Activated CD4-positive, alpha-beta T cell treated with anti-CD3 and anti-CD28 coated beads, Interleukin-2, Interleukin-6, amounts not matched to agents 100 ng/mL and 50 ng/mL, durations not matched to agents 16 hours and 8 hours (primary cell): ENCODE measurements at places on chromosomes 12 and 14.

- peak; percentile 73 for DNase-seq
Measured at GRCh38 chr12:89862511-89863445, 154.1 kb upstream of the ATP2B1 start.

DNA sequence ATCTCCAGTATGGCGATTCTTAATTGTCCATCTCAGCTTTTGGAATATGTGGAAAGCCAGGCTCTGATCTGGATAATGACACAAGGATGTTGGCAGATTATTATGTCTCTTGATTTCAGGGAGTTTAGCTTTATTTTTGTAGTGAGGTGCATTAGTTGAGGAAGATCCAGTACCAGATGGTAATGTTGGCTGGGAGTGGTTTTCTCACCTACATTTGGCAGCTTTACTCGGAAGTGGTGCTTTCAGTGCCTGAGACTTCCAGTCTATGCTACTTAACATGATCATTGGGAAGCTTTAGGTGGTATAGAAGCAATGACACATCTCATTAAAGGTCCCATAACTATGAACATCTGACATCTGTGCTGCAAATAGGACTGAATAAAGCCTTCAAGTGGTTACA, 7.5 kb downstream of the SLC15A5 start:
- no peak for DNase-seq

GRCh38 chr14:33949411-33949893, 1.4 kb downstream of the EGLN3 start:
- no peak for DNase-seq

DNA sequence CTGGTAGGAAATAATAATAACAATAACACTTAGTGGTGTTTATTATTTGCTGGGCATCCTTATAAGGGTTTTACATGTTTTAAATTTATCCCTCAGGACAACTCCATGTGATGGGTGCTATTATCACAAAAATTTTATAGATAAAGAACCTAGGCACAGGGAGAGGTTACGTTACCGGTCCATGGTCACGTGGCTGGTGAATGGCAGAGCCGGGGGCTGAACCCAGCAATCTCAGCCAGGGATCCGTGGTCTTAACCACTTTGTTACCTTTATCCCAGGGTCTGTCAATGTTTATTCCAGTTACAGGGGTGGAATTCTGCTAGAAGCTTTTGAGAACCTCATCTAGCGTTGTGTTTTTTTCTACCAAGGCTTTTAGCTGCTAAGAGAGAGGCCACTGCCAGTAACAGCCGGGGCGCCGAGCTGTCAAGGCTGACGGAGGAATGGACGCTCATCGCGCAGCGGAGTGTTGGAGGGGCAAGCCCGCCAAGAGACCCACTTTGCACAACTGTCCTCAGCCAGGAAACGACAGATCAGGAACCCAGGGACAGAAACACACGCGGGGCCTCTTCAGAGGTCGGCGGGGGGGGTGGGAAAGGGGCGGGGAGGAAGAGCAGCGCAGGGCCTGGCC, 418 bp downstream of the AMN1 start:
- DNase-seq: peak; percentile 40

DNA sequence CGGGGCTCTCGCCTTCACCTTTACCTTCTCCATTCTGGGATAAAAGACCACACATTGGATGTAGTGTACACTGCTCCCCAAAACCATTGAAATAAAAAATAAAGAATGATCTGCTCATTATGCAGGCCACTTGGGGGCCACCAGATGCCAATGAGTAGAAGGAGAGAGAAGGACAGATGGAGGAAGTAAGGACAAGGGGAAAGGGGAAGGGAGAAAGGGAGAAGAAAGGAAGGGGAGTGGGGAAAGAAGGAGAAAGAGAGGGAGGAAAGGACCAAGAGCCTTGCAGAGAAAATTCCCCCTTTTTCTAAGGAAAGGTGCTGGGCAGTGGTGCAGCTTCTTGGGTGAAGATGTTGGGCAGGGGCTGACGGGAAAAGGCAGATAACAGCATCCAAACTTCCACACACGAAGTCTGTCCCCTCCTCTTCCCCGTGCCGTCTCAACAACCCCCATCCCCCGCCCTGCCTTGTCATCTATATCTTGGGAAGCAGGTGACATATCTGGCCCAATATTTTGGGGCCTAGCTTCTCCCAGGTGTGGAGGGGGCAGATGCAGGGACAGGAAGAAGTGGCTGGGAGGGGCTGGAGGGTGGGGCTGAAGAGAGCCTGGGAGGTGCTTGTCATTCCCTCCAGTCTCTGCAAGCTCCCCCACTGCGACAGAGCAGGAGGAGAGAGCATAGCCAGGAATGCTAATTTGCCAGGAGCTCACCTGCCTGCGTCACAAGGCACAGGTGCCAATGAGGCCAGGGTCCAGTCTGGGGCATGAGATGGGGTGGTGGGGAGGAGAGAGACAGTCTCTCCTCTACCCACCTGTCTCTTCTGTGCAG, 107.5 kb downstream of the SINHCAF start:
- DNase-seq: no peak

DNA sequence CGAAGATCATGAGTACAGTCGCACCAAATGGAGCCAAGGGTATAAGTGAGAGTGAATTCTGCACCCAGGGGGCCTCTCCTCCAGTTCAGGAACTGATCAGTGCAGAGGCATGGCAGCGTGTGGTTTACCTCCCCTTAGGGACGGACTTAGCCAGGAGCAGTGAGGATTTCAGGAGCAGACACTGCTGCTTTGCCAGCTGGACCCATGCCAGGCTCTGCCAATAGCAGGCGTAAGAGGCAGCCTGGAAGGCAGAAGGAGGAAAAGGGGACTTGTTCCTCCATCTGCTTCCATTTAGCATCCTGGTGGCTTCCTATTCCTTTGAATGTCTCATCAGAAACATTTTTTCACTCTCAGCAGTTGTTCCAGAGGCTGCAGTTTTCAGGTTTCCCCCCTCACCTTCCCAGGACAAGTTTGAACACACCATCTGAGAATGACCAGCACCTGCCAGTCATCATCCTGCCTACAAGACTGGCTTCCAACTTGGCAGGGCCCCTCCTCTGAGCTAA, 137.0 kb upstream of the LMNTD1 start:
- no peak for DNase-seq

DNA sequence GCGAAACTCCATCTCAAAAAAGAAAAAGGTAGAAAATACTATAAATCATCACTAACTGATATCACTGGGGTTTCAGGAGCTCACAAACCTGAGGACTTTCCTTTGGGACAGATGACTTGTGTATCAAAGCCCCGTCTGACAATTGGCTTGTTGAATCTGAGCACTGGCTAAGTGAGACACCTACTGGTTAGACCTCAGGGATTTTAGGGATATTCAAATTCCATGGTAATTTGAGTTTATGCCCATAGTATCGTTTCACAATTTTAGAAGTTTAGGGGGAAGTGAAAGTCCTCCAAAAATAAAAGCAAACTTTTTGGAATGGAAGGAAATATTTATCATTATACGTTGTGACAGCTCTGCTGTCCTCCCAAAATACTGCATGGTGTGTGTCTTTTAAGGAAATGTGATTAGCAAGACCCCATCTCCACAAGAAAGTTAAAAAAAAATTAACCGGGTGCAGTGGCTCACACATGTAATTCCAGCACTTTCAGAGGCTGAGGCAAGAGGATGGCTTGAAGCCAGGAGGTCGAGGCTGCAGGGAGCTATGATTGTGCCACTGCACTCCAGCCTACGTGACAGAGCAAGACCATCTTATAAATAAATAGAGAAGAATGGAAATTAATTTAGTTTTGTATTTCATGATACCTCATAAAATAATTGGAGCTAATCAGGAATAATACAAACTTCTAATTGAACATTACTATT, 49.2 kb downstream of the FBXL14 start:
- DNase-seq: no peak

- no peak for DNase-seq
Measured at GRCh38 chr12:30797689-30798088, 42.9 kb upstream of the CAPRIN2 start.

GRCh38 chr14:50210074-50210473, 21.3 kb downstream of the SOS2 start:
- DNase-seq: no peak

- DNase-seq: no peak
Measured at GRCh38 chr12:80101126-80101525, 1.8 kb downstream of the OTOGL start.

DNA sequence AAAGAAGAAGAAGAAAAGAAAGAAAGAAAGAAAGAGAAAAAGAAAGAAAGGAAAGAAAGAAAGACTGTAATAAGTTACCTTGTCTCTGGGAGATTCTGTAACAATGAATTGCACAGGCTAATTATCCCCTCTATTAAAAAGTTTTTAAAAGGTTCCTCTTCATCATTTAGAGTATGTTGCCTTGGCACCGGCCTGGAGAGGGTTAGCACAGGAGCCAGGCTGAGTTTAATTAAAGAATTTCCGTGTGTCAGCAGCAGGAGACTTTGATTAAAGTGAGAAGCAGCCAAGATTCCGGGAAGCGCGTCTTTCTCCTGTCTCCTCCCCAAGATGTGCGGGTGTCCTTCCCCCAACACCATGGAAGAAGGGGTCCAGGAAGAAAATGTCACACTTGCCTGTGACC, 92.8 kb upstream of the ETV6 start:
- DNase-seq: no peak

DNA sequence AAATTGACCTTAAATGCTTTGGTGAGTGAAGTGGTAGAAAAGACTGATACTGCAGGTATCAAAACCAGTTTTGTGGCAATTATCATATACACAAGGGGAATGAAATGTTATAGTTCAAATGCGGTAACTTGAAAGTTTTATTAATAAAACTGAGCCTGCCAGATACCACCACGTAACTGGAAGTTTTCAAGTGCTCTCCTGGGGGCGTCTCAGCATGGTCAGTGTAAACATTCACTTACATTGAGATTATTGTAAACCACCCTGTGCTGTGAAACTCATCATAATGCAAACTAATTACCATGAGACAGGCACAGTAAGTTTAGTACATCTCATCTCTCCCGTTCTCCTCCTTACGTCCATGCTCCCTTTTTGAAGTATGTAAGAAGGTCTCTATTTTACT, 280.7 kb upstream of the FAR2 start:
- DNase-seq: no peak

DNA sequence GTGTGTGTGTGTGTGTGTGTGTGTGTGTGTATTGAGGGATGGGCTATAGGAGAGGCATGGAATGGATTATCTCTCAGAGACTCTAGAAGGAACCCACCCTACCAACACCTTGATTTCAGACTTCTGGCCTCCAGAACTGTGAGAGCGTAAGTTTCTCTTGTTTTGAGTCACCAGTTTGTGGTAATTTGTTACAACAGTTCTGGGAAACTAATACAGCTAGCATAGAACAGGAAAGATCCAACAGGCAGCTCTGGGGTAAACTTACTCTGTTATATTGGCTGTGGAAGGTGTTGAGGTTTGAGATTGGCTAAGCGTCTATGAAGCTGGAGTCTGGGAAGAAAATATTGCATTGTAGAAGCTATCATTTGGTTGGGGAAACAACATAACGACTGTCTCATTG, 334.3 kb downstream of the AACS start:
- peak; percentile 50 for DNase-seq

DNA sequence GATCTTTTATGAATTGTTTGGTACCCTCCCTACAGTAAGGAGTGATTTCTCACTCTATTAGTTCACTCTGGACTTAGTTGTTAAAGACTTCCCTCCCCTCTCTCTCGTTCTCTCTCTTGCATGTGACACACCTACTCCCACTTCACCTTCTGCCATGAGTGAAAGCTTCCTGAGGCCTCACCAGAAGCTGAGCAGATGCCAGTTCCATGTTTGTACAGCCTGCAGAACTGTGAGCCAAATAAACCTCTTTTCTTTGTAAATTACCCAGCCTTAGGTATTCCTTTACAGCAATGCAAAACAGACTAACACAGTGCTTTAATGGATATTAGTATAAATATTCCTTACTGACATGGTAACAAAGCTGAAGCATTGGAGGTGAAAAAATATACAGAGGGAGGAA, 187.7 kb downstream of the SSPN start:
- no peak for DNase-seq

GRCh38 chr12:87953256-87953860, 75.8 kb downstream of the C12orf50 start:
- peak; percentile 7 for DNase-seq

GRCh38 chr14:52352061-52352491, 38.0 kb downstream of the PTGER2 start:
- DNase-seq: peak; percentile 80

- DNase-seq: no peak
Measured at GRCh38 chr14:99507860-99508640, 26.8 kb downstream of the CCNK start.

DNA sequence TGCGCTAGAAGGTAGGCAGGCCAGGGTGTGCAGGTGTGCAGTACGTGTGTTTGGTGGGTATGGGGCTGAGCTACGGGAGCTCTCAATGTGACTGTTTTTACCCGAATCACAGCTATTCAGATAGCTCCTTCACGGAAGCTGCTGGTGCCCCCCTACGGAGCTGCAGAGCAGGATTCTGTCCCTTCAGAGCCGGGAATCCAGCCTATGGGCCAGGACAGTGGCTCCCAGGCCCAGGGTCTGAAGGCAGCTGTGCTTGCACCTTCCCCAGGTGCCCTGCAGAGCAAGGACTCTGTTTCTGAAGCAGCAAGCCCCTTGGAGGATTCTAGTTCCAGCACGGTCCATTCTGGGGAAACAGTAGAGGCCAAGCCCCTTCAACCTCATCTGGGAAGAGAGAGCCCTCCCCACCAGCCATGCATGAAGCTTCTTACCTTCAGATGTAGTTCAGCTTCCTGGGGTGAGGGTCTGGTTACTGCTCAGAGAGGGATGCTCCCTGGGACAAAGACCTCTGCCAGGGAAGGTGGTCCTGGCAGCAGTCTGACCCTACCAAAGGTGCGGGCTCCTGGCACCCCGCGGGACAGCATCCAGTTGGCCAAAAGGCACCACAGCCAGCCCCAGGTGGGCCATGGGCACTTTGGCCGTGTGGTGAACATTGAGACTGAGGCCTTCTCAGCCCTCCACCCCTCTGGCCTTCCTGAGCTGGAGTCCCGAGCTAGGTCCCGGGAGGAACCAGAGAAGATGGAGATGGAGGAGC, 29.1 kb downstream of the PLEKHH1 start:
- no peak for DNase-seq

- DNase-seq: no peak
Measured at GRCh38 chr12:1794440-1795090, 25.8 kb upstream of the LRTM2 start.

GRCh38 chr12:85423947-85424346, 143.9 kb downstream of the ALX1 start:
- DNase-seq: no peak

DNA sequence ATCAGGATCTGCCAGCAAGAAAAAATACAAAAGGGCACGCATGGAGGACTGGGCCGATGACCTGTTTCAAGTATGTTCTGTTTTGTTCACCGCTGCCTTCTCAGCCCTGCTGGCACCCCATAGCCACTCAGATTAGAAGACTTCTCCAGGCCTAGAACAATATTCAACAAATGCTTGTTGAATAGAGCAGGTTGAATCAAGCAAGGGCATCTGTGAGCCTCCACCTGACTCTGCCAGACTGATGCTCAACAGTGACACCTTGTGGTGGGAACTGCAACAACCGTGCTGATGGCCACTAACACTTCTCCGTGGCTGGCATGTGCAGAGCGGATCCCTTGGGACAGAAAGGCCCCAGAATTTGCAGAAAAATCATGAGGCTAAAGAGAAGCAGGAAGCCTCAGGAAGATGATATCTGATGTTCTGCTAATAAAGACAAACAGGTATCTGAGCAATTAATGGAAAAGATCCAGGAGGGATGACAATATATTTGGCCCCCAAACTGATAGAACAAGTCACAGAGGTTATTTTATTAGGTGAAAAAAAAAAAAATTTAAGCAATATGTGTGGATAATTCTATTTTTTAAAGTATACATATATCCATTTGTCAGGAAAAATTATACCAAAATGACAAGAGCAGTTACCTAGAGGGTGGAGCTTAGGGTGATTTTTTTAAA, 114.3 kb downstream of the KSR2 start:
- DNase-seq: peak; percentile 69

GRCh38 chr14:105021656-105022275, 883 bp upstream of the CDCA4 start:
- peak; percentile 58 for DNase-seq
